ENCODE measurements at places on chromosomes 2 and 18.

DNA sequence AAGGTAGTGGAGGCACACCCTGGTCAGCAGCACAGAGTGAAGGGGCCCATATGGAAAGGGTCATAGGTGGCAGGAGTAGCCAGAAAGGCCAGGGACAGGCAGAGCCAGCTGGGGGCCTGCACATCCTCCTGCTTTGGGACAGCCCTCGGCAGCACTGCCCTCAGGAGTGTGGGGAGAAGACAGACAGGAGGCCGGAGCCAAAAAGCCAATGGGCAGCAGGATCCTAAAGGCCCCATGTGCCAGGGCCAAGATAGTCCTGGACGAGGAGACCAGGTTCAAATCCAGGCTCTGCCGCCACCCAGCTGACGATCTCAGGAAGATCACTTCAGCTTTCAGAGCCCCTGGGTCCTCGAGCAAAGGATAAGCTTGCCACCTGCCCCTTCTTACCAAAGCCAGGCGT lies 220.1 kb downstream of the TMEM163 start:
- DNase-seq = no peak

- no peak for DNase-seq
Measured at GRCh38 chr18:55090564-55091188, 131.4 kb upstream of the CCDC68 start.

- DNase-seq = no peak
Measured at GRCh38 chr2:68091439-68092034, 28.7 kb upstream of the C1D start.

GRCh38 chr2:128361376-128362131 lies 42.9 kb upstream of the HS6ST1 start:
- DNase-seq = peak; percentile 8

- peak; percentile 29 for DNase-seq
Measured at GRCh38 chr2:179861416-179862067, at the start of gene ZNF385B. TSS of gene ZNF385B (minus strand) at chr2:179861612.

DNA sequence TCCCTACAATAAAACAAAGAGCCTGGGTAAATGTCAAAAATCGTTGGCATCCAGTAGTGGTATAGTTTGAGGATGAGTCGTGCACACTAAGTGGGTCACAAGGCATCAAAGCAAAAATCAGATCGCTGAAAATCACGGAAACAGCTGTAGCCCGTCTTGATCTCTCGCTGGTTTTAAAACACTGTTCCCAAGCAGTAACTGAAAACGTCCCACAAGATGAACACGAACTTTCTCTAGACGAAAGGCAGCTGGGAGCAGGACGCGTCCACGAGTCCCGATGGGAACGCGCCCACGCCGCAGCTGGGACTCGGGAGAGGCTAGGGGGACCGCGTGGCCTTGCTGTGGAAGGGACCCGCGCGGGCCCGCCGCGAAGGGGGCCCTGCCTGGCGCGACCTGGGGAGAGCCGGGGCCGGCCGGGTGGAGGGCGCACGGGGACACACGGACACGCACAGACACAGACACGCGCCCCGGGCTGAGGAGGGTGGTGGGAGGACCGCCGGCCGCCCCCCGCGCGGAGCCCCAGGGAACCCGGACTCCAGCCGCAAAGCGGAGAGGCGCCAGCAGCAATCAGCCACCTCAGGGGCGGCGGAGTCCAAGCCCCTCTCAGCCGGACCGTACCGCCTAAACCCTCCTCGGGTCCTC lies 651 bp downstream of the STK17B start:
- DNase-seq = no peak

- no peak for DNase-seq
Measured at GRCh38 chr2:166792808-166793207, 95.5 kb upstream of the XIRP2 start.

- DNase-seq = no peak
Measured at GRCh38 chr2:160381425-160381951, 112.1 kb downstream of the RBMS1 start.

- no peak for DNase-seq
Measured at GRCh38 chr2:152790883-152791282, 72.5 kb downstream of the ARL6IP6 start.

DNA sequence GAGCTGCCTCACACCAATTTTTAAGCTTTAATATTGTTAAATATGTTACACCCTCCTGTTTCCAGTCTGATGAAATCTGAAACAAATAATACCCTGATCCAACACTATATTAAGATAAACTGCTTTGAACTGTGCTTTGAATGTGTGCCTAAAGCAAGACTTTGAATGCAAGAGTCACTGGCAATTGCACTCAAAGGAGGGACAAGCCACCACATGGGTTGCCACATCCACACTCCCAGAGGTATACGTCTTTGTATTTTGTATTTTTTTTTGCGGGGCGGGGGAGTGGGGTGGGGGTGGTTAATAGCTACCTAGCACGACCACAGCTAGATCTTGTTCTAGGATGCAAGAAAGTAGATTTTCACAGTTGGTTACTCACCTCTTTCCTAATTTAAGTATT lies 1.8 kb upstream of the ZEB2 start:
- DNase-seq = no peak

- DNase-seq = peak; percentile 4
Measured at GRCh38 chr18:63974991-63975390, 5.1 kb downstream of the SERPINB8 start.

- no peak for DNase-seq
Measured at GRCh38 chr2:200533754-200534153, 7.7 kb downstream of the SGO2 start.

DNA sequence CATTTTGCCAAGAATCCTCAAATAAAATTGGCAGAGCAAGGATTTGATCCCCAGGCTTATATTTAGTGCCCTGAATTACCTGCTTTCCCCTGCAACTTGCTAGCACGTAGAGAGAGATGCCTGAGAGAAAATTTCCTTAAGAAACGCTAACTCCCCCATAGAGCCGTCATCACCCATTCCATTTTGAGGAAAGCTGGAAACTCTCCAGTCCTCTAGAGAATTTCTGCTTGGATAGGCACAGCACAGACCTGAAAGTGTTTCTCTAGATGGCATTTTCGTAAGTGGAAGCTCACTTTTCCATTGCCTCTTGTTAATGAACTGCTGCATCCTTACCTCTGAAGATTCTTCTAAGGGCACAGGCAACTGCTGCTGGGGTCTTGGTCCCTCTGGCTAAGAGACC lies 277.8 kb upstream of the SIX2 start:
- no peak for DNase-seq

GRCh38 chr2:232448304-232448690 lies 7.7 kb upstream of the ALPI start:
- no peak for DNase-seq

GRCh38 chr2:136994793-136995192 lies 229.4 kb downstream of the THSD7B start:
- no peak for DNase-seq

- no peak for DNase-seq
Measured at GRCh38 chr18:74040008-74040407, 107.6 kb downstream of the FBXO15 start.

- DNase-seq = no peak
Measured at GRCh38 chr2:233713262-233713615, 532 bp downstream of the UGT1A5 start.

- DNase-seq = no peak
Measured at GRCh38 chr18:62870643-62871042, 155.3 kb downstream of the PHLPP1 start.

DNA sequence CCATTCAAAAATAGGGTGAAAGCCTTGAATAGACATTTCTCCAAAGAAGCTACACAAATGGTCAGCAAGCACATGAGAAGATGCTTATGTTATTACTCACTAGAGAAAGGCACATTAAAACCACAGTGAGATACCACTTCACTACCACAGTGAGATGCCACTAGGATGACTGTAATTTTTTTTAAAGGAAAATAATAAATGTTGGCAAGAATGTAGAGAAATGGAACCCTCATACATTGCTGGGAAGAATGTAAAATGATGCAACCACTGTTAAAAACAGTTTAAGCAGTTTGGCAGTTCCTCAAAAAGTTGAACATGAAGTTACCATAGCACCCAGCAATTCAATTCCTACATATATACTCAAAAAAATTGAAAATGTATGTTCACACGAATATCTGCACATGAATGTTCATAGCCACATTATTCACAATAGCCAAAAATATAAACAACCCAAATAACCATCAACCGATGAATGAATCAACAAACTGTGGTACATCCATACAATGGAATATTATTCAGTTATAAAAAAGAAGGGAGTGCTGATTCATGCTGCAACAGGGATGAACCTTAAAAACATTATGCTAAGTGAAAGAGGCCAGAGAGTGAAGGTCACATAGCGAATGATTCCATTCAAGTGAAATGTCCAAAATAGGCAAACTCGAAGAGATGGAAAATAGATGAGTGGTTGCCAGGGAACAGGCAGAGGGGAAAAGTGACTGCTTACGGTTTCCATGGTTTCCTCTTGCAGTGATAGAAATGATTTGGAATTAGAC lies 156.2 kb upstream of the NDUFV2 start:
- DNase-seq = no peak

DNA sequence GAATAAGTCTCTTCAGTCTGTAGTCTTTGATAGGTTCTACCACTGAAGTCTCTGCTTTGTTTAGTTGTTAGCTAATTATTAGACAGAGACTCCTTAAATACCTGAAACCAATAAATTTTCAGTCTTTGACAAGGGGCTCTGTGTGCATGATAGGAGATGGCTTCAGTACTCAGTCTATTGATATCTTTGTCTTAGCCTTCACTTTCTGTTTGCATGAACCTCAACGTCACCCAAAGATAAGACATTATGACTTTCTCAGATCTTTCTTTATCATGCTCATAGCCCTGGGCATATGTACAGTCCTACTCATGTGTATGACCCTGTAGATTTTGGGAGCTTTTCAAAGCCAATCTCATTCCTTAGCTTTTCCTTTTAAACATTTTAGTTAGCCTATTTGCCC lies 183.5 kb upstream of the GCFC2 start:
- DNase-seq = no peak

- no peak for DNase-seq
Measured at GRCh38 chr18:40925071-40925541, 1029.9 kb upstream of the PIK3C3 start.

GRCh38 chr2:195238826-195239225 lies 418.2 kb upstream of the SLC39A10 start:
- peak; percentile 37 for DNase-seq

- DNase-seq = no peak
Measured at GRCh38 chr2:21599417-21599816, 475.6 kb downstream of the TDRD15 start.

DNA sequence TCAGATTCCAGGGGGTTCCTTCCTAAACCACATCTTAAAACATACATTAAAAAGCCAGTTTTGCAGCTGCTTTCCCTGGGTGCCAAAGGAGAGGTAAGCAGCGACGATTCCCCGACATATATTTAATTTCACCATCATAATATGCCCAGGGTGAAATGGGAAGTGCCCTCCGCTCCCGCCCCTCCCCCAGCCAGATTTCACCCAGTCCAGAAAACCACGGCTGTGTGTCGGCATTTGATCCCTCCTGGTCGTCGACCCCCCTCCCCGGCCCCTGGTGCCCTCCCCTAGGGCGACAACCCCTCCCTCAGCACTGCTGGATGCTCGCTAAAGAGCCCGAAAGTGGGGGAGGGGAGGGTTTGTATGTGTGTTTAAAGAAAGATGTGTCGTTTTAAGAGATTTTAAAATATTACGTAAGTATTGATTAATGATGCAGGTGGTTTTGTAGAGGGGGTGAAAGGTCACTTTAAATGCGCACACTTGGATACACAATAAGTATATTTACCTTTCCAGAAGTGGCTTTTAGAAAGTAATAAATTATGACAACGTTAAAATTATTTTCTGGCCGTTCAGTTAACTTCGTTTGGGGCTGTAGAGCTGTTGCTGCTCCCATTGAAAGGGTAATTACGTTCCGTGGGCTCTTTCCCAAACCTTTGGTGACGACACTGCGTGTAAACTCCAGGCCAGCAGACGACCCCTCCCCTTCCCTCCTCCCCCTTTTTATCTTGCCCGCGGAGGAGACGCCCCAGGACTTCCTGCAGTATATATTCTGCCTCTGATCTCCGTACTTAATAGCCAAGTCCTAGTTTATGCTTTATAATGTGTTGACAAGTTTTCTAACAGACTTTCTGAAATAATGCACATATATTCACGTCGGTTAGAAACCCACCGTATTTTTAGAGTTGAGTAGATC lies 3.4 kb upstream of the BCL11A start:
- DNase-seq = peak; percentile 34

DNA sequence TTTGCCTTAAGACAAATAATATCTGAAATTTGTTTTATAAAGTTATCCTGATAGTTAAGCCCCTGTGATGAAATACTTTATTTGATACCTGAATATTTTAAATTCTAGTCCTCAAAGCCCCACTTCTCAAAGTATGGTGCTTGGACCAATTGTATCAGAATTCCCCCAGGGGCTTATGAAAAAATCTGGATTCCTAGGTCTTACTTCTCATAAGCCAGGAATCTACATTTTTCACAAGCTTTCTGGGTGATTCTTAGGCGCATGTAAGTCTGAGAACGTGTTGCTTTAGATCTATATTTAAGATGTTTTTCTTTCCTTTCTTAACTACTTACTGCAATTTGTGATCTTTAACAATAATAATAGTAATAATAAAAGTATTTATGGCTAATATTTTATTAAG lies 53.1 kb downstream of the MYO1B start:
- no peak for DNase-seq

GRCh38 chr2:126543081-126543480 lies 112.9 kb upstream of the GYPC start:
- DNase-seq = no peak

GRCh38 chr18:58565021-58565420 lies 63.9 kb downstream of the ALPK2 start:
- no peak for DNase-seq

DNA sequence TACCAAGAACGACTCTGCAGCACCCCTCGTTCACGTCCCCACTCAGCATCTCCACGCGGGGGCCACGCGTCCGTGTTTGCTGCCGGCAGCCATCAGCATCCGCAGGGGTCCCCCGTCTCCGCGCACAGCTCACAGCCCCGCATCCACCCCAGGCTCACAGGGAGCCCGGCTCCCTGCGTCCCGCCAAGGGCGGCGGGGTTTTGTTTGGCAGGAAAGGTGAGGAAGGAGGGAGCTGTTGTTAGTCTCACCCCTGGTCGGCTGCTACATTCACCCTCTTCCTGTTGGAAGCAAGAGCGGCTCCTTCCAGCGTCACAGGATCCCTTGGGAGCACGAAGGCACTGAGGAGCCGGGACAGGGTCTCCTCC lies 131.0 kb upstream of the CTDP1 start:
- no peak for DNase-seq

DNA sequence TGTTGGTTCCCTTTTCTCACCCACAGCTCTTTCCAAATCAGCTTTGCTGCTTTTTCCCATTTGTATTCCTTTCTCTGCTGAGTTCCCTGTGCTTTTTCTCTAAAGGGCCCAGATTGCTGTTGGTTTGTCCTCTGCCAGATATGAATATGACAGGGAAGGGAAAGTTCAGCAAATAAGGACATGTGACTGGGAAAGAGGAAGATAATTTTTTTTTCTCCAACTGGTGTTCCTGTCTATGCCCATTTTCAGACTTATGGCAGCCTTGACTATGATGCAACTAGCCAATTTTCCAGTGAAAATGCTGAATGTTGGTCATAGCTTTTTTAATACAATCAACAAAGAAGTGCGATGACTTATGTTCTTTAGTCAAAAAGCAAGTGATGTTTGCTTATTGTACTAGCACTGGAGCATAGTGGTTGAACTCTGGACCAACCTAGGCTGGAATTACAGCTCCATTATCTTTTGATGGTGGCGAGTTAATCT lies 7.7 kb downstream of the MDH1 start:
- no peak for DNase-seq

All from NCI-H524 (cell line).